ENCODE measurements at places on chromosomes 16 and 17.
A peak's percentile ranks its signal among the peaks of the same experiment; 100 is the strongest.

GRCh38 chr16:53370827-53371226 lies 63.4 kb upstream of the RBL2 start:
- no peak for DNase-seq

DNA sequence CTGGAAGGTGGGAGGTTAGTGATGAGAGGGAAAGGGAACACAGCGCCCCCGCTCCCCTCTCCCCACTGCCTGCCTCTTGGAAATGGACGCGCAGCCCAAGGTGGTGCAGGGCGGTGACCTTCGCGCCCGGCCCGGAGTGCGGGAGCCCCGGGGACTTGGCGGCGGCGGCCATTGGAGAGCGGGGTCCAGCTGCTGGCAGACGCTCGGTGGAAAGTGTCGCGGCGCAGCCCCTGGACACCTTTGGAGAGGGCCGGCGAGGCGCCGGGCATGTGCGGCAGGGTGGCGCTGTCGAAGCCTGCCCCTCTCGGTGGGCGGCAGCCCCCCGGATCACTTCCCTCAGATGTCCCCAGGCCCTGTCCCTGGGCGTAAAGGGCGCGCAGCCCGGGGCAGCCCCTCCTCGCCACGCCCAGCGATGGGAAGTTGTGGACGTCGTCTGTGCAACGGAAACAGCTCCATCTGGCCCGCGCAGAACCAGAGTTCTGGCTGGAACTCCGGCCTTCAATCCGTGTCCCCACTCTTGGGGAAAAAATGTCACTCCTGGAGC lies 16.7 kb downstream of the SALL1 start:
- DNase-seq, result no peak

DNA sequence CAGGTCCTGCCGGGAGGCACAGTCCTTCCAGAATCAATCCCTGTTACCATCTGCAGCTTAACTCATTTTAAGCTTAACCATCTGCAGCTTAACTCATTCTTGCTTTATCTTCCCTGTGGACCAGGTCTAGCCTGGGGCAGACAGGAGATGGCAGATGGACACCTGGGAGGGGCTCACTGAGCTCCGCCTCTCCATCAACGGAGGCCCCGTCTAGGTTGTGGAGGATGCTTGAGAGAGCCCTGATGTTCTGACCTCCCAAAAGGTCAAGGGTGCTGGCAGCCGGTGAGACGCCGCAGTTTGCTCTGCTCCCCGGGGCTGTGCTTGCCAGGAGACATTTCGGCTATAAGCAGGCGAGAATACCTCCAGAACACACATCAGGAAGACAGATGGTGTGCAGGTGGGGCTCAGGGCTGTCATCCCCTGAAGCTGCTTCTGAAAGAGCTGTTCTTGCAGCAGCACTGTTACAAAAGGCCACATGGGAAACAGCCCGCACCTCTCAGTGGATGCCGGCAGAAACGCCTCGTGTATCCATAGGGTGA lies 41.3 kb downstream of the BAIAP2 start:
- DNase-seq, result peak; percentile 69

- DNase-seq, result no peak
Observed at GRCh38 chr17:50323060-50323459, 22.9 kb upstream of the XYLT2 start.

DNA sequence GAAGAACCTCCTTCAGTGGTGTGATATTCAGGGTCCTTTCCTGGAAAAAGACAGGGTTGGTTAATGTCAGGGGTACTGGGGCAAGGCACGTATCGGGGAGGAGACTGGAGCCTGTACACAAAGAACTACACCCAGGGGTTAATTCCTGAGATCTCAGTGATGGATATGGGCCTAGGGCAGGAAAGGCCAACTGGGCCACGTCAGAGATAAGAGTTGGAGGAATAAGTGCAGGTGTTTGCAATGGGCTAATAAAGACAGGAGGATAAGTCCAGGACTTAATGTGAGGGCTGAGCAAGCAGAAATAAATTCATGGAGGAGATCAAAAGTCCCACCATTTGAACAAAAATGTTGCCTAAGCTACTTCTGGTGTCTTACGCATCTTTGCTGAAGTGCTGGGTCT lies 10.4 kb upstream of the HERPUD1 start:
- no peak for DNase-seq

DNA sequence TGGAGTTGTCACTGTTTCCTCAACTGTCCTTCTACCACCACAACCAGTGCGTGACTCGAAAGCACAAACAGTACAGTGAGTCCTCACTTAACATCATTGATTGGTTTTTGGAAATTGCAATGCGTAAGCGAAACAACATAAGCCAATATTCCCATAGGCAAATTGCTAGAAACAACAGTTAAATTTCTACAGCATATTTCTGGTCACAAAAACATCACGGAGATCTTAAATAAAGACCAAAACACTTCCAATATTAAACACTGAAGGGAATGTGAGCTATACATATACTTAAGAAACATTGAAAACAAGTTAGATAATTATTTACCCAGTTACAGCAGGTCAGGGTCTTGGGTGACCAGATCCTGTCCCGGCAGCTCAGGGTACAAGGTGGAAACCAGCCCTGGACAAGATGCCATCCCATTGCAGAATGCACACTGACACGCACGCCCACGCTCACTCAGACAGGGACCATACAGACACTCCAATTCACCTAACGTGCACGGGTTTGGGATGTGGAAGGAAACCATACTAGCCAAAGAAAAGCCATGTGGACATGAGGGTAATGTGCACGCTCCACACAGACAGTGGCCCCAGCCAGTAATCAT lies 4.7 kb downstream of the SLC13A5 start:
- no peak for DNase-seq

DNA sequence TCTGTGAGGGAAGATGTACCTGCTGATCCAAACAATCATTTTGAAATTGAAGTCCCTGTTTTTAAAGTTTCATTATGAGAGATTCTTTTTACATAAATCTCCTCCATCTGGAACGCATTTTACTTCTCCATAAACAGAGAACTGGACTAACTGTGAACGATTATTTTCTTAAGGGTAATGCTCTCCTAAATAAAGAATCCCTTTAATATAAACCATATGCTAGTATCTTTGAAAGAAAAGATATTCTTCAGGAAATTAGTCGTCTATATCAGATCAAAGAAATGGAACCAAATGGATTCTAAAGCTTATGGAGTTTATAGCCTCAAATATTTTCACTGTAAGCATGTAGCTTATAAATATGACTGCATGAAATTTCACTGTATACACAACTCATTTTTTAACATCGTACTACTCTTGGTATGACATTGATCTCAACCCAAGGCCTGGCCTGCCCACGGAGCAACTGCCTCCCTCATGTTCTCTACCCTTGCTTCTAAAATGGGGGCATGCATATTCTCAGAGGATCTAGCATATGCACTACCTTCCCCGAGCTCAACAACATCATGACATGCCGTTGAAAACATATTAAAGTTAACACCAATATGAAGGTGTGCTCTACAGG lies 66.4 kb downstream of the MYH10 start:
- peak; percentile 42 for DNase-seq

- no peak for DNase-seq
Observed at GRCh38 chr16:17520561-17520960, 49.8 kb upstream of the XYLT1 start.

- DNase-seq, result no peak
Observed at GRCh38 chr16:58085171-58085570, 44.0 kb downstream of the CFAP20 start.

DNA sequence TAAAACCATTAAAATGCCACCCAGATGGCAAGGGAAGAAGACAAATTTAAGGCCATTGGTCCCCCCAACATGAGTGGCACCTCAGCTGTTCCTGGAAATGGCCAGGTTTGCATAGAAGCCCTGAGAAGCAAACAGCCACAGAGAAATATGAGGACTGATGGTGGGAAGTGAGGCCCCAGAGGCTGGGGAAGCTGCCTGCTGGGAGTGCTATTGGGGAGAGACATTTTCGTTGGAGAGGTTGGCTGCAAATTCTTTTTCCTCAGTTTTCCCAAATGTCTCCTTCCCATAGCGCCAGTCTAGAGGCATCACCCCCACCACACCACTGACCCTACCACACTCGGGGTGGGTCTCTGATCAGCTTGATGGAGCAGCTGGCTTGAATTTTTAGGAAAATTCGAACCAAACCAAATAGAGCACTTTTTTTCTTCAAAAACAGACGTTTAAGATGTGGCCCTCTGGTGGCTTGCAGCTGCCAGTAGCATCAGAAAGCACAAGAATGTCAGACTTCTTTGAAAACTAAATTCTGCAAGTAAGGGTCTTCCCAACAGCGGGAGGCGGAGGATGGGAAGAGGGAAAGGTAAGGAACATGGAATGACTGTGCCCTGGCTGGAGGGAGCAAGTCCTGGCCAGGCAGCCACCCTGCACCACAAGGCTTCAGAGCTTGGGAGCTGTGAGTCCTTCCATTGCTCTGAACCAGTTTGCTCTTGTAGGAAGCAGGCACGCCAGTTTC lies 13.2 kb upstream of the SLC12A3 start:
- no peak for DNase-seq

DNA sequence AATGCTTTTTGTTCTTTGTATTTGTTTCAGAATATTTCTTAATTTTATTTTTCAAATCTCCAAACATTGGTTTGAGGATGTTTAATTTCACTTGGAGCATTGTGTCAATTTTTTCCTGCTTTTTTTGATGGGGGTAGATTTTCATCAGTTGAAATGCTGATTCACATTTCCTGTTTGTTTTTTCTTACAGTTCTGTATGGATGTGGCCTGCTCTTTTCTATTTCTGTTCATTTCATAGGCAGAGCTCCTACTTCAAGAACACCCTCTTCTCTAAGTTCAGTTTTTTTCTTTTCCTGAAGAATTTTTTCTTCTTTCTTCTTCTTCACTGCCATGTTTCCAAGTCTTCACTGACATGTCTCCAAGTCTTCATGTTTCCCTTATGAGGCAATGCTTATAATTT lies 8.8 kb downstream of the MBTD1 start:
- no peak for DNase-seq

GRCh38 chr16:88783391-88784073 lies 1.5 kb downstream of the PIEZO1 start:
- DNase-seq, result peak; percentile 71

DNA sequence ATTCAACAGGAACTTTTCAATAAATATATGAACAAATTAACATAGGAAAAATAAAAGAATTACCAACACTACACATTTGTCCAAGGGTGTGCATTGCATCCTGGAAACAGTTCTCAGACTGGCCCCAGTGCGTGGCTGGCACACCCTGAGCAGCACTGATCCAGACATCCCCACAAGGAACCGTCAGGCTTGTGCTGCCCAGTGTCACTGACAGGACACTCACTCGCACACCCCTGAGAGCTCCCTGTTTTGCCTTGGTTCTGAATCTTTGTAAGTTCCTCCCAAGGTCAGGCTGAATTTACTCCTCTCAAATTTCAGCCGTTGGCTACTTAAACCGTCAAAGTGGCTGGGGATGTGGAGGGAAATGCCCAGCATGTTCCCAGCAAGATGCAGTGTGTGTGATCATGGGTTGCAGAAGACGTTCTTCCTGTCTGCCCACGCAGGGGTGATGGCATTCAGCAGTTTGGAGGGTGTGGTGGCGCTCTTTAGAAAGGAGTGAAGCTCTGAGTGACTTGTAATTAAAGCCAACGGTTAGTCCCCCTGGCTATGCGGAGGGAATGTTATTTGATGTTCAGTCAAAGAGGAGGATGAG lies 1.7 kb downstream of the MT2A start:
- DNase-seq, result peak; percentile 26
